Foreskin melanocyte (primary cell): ENCODE measurements at places on chromosomes 11 and 22.
A peak's percentile ranks its signal among the peaks of the same experiment; 100 is the strongest.

GRCh38 chr11:120545813-120546212 lies 34.3 kb downstream of the GRIK4 start:
- no peak for DNase-seq

GRCh38 chr11:73267122-73267846 lies 4.9 kb upstream of the P2RY6 start:
- no peak for DNase-seq

DNA sequence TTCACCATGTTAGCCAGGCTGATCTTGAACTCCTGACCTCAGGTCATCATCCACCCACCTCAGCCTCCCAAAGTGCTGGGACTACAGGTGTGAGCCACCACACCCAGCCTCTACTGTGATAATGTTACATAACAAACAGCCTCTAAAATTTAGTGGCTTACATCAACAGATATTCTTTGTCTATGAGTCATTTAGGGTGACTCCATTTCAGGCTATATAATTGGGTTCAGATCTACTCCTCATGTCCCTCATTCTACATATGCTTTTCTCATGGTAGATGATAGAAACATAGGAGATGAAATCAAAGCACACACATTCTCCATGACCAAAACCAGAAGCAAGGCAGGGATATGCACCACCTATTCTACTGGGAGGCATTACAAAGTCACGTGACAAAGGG lies 72.7 kb downstream of the SIK2 start:
- no peak for DNase-seq

DNA sequence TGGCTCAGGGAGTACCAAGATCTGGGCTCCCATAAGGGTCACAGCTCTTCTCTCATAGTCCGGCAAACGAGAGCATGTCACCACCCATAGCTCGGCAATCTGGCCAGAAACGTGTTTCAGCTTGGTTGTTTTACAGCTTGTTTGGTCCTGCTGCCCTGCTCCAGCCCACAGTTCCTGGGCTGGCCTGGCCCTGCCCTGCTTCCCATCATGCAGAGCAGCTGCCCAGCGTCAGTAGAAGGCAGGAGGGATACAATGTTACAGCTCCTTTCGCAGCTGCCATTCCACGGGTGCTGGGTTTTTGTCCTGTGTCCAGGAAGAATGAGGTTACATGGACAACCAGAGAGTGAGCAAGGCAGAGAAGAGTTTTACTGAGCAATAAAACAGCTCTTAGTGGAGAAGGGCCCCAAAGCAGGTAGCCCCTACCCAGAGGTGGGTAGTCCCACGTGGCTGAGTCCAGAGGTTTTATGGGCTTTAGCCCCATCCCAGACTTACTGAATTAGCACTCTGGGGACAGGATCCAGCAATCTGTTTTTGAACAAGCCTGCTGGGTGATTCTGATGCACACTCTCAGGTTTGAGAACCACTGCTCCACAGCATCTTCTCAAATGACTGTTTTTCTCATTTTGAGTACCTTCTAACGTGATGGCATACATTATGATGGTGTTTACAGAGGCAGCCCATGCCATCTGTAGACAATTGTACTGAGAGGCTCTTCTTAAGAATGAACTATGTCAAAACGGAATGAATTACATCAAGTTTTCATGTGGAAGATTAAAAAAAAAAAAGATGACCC lies 5.8 kb upstream of the MS4A18 start:
- no peak for DNase-seq

DNA sequence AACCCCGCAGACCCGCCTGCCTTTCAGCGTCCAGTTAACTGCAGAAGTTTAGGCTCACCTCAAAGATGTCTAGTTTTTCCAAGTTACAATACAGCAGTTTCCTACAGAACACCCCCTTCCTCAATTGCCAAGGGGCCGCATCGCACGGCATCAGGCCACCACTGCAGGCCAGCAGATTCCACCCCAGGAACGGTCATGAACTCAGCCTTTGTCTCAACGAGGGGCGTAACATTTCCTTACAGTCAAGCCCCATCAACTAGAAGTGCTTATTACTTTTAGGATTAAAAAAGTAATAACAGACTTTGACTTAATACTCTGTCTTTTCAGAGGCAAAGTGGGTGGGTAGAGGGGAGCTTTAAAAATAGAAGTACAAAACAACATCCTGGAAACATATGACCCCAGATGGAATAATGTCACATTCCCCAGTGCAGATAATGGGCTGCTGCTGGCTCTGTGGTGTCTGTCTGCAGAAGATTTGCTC lies 36.3 kb downstream of the PPP2R1B start:
- peak; percentile 10 for DNase-seq

- no peak for DNase-seq
Measured at GRCh38 chr11:111512296-111513239, at the start of gene BTG4. Gene BTG4 (minus strand): TSS chr11:111512386. CDS start chr11:111498776, 13,610 bp downstream.

GRCh38 chr11:88051396-88051795 lies 123.8 kb downstream of the RAB38 start:
- DNase-seq = no peak

DNA sequence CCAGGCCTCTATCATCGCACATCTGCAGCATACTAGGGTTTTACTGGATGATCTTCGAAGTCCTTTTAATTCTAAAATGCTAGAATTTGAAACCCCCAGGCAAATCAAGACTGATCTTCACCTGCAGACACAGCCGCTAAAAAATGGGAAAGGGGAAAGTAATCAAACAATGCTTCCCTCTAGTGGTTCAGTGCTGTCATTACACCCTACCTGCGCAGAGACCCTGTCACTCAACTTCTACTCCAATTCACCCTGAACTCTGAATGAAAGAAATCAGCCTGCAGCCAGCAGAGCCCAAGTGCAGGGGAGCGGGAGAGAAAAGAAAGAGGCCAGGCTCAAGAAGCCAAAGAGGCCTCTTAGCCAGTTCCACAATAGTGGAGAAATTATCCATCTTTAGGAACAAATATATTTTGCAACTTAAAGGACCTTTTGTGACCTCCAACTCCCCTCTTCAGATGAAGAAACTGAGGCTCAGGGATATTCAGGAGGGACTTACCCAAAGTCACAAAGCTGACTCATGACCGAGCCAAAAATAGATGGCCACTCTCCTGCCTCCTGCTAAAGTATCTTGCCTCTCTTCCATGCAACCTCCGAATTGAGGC lies 33.0 kb downstream of the SERGEF start:
- no peak for DNase-seq

DNA sequence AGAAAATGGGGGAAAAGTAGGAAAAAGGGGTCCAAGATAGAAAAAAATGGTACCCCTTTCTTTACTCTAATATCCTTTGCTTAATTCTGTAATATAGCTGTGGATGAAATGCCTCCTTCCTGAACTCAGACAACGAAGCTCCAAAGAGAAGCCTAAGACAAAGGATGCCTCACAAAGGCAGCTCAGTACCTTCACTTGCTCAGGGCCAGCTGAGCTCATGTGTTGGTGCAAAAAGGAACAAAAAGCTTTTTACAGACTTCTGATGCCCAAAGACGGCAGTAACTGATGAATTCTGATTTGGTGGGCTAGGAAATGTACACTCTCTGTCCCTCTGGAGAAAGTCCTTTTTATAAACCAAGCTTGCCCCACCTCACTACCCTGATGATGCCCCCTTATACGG lies 77.5 kb downstream of the DENND5A start:
- peak; percentile 15 for DNase-seq

GRCh38 chr11:90556606-90557005 lies 333.8 kb upstream of the CHORDC1 start:
- DNase-seq = no peak

DNA sequence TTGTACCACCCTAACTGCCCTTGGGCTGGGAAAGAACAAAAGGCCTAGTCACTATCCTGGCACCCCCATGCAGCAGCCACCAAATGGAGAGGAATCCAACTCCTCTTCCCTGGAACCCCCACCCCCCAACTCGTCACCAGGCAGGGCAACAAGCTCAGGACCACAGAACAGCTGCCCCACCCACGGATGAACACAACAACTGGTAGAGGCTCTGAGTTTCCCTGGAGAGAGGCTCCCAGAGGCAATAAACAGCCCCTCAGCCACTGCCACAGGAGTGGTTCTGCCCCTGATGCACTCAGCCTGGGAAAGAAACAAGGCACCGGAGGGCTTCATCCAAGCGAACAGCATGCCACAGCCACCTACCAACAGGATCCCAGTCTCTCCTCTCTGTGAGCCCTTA lies 778.4 kb upstream of the FAT3 start:
- peak; percentile 0 for DNase-seq

GRCh38 chr22:35977136-35977535 lies 51.5 kb downstream of the RBFOX2 start:
- DNase-seq = no peak

- no peak for DNase-seq
Measured at GRCh38 chr22:48025096-48025495, 1262.6 kb downstream of the TBC1D22A start.

- DNase-seq = no peak
Measured at GRCh38 chr11:8060801-8061554, 20.0 kb upstream of the TUB start.

- DNase-seq = no peak
Measured at GRCh38 chr11:110134110-110134509, 40.9 kb downstream of the ZC3H12C start.

DNA sequence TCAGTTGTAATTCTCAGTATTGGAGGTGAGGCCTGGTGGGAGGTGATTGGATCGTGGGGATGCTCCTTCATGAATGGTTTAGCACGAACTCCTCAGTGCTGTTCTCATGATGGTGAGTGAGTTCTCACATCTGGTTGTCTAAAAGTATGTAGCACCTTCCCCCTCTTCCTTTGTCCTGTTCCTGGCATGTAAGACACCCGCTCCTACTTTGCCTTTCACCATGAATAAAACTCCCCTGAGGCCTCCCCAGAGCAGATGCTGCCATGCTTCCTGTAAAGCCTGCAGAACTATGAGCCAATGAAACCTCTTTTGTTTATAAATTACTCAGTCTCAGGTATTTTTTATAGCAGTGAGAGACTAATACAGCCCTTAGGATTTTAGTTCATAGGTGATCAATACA lies 191.5 kb downstream of the MAML2 start:
- DNase-seq = no peak

DNA sequence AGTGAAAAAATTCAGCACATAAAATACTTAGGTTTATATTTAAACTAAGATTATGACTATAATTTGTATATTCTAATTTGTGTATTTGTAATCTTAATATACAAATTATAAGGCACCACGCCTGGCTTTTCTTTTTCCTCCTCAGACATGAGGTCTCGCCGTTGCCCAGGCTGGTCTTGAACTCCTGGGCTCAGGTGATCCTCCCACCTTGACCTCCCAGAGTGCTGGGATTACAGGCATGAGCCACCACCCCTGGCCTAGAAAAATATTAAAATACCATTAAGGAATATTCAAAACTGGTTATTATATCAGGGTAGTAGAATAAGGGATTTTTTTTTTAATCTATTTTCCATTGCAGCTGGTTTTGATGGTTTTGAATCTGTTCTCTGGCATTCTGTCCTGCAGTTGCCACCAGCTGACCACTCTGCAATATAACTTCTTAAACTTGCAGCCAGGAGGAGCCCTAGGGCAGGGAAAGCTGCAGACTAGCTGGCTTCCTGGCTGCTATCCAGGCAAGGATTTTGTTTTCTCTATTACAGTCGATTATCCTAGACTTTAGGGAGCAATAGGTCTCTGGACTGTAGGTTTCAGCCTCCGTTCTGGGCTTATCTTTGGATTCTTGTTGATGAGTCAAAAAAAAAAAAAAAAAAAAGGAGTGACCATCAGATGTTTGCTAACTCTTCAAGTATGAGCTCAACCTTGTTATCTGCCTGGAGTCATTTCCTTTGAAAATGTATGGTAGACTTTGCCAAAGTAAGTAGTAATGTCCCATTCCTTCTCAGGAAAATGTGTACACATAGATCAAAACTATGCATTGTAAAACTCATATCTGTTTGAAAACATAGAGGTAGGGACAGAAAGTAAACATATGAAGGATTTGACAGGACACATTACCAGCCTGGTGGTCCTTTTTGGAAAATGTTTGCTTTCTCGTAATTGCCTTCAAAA lies 13.2 kb downstream of the POLA2 start:
- peak; percentile 51 for DNase-seq

DNA sequence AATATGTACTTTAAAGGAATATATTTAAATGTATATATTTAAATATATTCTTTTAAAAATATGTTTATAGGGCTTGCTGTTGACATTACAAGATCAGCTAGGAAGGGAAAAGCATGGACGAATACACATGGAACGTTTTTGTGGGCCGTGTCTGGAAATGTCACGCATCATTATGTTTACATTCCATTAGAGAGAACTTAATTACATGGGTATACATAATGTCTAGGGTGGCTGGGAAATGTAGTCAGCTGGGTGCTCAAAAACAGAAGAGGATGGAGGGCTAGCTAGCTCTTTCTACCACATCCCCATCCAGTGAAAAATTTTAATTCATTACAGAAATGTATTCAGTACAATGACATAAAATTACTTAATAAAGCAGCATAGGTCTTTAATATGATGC lies 371.2 kb downstream of the DYNC2H1 start:
- no peak for DNase-seq

- DNase-seq = no peak
Measured at GRCh38 chr11:122175306-122175705, 59.3 kb upstream of the BLID start.

DNA sequence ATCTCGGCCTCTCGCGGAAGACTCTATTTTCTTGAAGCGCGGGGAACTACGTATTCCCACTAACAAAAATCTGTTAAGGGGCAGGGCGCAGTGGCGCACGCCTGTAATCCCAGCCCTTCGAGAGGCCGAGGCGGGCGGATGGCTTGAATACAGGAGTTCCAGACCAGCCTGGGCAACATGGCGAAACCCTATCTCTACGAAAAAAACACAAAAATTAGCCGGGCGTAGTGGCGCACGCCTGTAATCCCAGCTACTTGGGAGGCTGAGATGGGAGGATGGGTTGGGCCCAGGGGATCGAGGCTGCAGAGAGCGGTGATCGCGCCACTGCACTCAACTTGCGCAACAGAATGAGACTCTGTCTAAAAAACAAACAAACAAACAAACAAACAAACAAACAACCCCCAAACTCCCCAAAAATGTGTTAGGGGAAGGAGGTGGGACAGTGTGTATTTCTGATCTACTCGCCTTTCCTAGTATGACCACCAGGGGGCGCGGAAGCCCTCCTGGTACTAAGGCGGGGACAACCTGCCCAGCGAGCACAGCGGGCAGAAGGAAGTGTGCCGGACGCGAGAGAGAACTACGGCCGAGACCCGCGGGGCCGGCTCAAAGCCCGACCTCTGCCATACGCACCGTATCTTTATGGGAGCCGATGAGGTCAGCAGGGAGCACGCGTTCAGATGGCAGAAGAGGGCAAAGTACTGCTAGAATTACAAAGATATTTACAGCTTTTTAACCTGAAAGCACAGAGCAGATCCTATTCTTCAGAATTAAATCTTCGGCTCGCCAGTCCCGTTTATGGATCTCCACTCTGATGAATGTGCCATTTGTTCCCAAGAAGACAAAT lies 1.3 kb upstream of the STX3 start:
- DNase-seq = peak; percentile 73
